ENCODE measurements at places on chromosomes 12 and 14. TPM values are rescaled to one million over a fixed set of nuclear protein-coding genes. Genes with fewer than 3 reads are reported as not detected.

Gene KCNC2
- total RNA-seq, result not detected

GRCh38 chr14:64656986-64657385, 47.2 kb upstream of the PLEKHG3 start:
- no peak for DNase-seq

- peak; percentile 97 for DNase-seq
These were observed 189.1 kb downstream of the PIWIL1 start for GRCh38 chr12:130526813-130527212.

DNA sequence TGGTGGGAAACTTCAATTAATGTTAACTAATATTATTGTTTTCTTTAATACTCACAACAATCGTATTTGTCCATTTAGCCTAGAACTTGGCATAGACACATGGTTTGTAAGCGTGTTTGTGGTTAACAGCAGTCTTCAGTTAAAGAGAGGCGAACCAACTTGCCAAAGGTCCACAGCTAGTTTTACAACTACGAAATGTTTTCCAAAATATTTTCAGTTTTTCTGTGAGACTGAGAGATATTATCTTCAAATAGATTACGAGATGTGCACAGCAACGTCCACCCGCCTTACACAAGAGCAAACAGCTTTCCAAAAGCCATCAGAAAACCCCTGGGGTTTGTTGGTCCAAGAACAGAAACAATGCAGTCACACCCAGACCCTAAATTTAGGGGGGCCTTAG, 58.6 kb upstream of the RASSF3 start:
- DNase-seq, result no peak

DNA sequence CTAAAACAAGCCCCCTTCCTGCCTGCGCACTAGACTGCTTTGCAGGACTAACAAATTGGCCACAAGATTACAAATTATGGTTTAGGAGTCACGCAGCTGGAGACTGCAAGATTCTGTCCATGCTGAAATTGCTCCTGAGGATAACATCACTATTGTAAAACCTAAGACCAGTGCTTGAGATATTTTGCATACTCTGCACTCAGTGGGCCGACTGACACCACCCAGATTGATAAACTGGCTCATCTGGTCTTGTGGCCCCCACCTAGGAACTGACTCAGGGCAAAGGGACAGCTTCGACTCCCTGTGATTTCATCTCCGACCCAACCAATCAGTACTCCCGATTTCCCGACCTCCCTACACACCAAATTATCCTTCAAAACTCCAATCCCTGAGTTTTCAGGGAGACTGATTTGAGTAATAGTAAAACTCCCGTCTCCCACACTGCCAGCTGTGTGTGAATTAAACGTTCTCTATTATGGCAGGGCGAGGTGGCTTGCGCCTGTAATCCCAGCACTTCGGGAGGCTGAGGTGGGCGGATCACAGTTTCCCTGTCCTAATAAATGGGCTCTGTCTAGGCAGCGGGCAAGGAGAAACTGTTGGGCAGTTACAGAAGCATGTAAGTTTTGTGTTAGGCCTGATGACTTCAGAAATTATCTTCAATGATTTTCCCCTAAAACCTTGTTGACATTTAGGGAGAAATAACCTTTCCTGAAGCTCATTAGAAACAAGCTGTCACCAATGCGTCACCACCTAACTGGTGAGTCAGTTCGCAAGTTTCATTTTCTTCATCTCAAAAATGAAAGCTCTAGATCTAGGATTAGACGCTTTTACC, 5.3 kb upstream of the UBC start:
- DNase-seq, result peak; percentile 77

DNA sequence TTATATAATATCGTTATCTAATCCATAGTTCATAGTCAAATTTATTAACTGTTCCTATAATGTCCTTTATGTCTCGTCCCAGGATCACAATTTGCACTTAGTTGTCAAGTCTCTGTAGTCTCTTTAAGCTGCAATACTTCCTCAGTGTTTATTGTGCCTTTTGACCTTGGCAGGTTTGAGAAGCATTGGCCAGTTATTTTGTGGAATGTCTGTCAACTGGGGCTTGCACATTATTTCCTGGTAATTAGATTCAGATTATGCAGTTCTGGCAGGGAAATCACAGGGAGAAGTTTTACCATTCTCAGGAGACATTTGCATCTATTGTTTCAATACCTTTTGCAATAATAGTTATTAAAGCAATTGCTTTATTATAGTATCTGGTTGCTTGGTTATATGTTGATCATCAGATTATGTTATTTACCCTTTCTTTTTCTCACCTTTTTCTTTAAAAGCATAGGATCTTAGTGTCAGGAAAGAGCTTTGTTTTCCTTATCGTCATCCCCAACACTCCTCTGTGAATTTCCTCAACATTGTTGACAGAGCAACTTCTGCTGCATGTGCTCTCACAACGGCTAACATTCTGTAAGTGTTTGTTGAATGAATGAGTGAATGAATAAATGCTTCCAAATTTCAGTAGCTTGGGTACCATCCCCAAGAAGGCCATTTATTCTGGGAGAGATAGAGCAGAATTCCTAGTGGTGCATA, 3.7 kb upstream of the ART4 start:
- DNase-seq, result no peak

- DNase-seq, result no peak
These were observed 99.3 kb downstream of the SPTSSA start for GRCh38 chr14:34362641-34363251.
